ENCODE measurements at places on chromosomes 1 and 21. TPM values are rescaled to one million over a fixed set of nuclear protein-coding genes. Genes with fewer than 3 reads are reported as not detected.

PFKFB2 gene
- 13.9 TPM for total RNA-seq

REG4 gene
- total RNA-seq = 12.8 TPM

VHLL gene
- not detected for total RNA-seq

PAX7 gene
- not detected for total RNA-seq

ELK4 gene
- 7.6 TPM for total RNA-seq

DENND2D gene
- 82.1 TPM for total RNA-seq

Measured in HT-29 (cell line).